GM03348 (cell line): ENCODE measurements at places on chromosomes 13 and 19.

DNA sequence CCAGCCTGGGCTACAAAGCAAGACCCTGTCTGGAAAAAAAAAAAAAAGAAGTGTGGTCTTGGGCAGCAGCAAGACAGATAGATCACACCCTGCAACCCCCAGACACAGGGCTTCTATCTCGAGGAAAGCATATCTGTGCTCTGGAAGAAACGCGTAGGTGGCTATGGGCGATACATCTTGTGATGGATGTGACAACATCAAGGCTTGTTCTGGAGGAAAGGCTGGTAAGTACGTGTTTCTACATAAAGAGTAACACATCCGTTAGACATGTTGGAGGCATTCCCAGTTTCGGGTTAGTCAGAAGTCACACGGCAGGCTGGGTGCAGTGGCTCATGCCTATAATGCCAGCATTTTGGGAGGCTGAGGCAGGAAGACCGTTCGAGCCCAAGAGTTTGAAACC is 6.6 kb upstream of the DHDH start:
- DNase-seq, result peak; percentile 85

GRCh38 chr13:24287748-24288287 is 21.6 kb upstream of the C1QTNF9 start:
- DNase-seq, result no peak

DNA sequence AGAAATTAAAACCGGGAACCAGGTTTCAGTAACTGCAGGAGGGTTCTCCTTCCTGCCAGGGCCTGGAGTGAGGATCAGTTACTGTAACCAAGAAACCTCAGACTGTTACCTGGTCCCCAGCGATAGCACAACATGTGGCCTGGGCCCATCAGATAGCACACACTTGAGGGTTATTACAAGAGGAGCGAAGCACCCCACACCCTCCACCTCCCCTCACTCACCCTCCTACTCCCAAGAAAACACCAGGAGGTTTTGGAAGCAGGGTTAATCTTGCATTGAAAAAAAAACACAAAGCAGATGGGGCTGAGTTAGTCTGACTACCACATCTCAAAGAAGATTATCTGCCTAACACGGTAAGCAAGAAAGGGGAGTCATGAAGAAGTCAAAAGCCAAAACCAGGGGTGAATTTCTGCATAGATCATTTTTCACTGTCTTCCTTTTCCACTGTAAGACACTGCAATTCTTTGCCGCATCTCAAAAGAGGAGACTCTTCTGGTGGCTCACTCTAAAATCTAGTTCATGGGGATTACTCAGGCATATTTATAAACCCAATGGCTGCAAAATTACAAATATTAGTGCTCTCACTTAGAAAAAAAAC is 75.9 kb upstream of the DOCK9 start:
- no peak for DNase-seq

GRCh38 chr19:18119013-18119716 is 21.6 kb downstream of the MAST3 start:
- DNase-seq, result no peak

GRCh38 chr13:109021558-109021957 is 392.1 kb downstream of the MYO16 start:
- no peak for DNase-seq

DNA sequence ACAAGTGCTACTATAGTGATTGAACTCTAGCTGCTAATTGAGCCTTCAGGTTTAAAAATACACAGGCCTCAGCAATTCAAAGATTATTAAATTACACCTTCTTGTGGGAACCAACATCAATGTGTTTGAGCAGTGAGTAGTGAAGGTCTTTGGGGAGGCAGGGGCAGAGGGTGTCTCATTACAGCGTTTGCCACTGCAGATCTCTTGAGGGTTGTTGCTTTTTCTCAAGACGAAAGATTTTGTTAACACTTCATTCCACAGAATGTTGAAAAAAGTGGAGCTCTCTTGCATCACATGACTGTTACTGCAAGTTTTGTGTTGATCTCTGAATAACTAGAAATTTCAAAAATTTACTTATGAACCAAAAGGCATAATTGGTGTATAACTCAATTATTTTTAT is 253.6 kb downstream of the ATP8A2 start:
- no peak for DNase-seq

GRCh38 chr13:23992781-23993679 is 95.7 kb upstream of the C1QTNF9B start:
- DNase-seq, result no peak

DNA sequence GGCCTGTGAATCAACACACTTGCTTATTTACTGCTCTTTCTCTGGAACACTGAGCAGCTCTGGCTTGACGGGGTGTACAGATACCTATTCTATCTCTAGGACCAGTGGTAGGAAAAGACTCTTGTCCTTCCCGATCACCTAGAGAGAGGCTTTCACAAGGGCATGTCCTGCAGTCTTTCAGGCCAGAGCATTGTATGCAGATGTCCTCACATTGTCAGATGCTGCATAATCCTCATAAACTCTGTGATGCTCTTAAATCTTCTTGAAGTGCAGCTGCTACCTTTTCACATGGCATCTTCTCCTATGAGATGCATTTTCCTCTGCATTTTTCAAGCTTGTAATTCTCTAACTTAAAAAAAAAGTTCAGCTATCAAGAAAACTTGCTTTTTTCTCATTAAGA is 369.4 kb downstream of the OLFM4 start:
- no peak for DNase-seq

DNA sequence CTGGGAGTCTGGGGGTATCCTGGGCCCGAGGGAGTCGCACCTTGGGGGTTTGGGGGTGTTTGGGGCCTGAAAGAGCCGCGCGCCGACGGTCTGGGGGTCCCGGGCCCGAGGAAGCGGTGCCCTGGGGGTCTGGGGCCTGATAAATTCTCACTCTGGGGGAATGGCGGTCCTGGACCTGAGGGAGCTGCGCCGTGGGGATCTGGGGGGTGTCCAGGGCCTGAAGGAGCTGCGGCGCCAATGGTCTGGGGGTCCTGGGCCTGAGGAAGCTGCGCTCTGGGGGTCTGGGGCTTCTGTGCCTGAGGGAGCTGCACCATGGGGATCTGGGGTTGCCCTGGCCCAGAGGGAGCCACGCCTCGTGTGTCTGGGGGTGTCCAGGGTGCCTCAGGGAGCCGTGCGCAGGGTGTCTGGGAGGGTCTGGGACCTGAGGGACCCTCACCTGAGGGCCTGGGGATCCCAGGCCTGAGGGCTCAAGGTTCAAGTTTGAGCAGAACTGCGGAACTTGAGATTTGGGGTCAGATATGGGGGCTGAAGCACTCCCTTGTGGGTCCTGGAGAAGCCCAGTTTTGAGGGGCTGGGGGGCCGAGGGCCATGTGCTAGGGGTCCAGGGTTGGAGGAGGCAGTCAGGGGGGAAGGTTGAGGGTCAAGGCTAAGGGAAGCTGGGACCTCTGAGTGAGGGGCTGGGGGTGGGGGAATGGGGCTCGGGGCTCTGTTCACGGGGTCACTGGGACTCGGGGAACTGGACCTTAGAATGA is 1.1 kb downstream of the HDGFL2 start:
- peak; percentile 5 for DNase-seq

GRCh38 chr19:30387311-30388115 is 15.3 kb downstream of the ZNF536 start:
- no peak for DNase-seq

DNA sequence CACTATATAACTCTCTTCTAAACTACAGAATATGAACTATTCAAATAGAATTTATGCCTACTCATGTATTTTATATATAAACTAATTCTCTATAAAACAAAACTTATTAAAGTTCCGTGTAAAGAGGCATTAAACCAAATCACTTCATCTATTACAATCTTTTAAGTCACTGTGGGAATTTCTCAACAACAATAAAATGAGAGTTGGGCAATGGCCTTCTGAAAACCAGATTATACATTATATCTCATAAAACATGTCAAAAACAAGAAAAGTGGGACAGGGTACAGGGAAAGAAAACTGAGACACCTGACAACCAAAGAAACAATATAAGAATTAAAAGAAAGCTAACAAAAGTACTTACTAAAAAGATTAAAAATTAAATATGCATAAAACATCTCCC is 145.2 kb downstream of the DIAPH3 start:
- DNase-seq, result no peak

DNA sequence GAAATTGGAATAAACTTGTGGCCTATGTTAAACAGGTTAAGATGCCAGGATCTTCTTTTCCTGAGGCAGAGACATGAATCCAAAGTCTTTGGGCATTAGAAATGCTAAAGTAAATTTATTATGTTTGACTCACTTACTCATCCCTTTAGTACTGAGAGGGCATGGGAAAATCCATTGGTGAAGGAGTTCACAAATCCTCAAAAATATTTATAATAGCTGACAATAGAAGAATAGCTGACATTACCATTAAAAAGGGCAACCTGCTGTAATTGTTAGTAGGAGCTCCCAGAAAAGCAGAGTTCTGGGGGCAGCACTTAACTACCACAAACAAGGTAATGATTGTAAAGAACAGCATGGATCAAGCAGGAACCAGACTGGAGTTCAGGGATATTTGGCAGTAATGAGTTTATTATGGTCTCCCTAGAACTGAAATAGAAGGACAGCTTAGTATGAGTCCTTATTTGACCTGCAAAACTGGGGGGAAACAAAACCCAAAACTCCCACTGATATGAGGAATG is 285.8 kb upstream of the KLHL1 start:
- no peak for DNase-seq

GRCh38 chr13:98751861-98752466 is 508 bp downstream of the SLC15A1 start:
- peak; percentile 46 for DNase-seq

DNA sequence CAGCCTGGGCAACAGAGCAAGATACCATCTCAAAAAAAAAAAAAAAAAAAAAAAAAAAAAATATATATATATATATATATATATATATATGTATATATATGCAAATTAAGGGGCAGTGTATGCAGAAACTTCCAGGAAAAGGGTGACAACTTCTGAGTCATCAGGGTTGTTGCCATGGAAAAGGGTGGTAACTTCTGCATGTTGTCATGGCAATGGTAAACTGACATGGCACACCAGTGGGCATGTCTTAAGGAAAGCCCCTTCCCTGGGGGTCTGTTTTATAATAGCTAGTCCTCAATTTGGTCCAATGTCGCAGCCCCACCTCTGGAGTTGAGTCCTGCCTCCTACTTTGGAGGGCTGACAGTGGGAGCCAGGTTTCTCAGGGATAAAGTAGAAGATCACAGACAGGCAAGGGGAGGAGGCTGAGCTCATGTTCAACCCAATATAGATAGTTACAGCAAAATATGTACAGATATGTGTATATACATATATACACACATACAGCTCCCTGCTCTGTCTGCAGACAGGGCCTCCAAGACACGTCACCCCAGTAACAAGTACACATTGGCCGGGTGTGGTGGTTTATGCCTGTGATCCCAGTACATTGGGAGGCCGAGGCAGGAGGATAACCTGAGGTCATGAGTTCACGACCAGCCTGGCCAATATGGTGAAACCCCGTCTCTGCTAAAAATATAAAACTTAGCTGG is 7.2 kb upstream of the FCHO1 start:
- DNase-seq, result no peak

DNA sequence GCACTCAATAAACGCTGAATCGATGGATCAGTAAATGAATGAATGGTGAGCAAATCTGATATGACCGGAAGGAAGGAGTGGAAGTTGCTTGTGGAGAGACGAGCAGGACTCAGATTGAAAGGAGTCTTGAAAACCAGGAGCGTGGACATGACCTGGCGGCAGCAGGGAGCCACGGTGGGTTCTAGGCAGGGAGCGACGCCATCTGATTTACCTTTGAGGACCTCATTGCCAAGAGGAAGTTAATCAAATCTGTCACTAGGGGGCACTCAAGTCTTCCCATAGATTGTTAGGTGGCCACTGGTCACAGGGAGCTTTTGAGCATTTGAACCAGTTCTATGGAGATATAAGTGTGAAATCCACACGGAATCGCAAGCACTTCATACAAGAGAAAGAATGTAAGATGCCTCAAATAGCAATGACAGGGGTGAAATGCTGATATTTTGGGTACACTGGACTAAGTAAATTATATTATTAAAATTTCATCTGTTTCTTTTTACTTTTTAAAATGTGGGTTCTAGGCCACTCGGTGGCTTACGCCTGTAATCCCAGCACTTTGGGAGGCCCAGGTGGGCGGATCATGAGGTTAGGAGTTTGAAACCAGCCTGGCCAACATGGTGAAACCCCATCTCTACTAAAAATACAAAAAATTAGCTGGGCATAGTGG is 9.2 kb upstream of the FBN3 start:
- DNase-seq, result peak; percentile 78

GRCh38 chr13:32880636-32881035 is 135.6 kb upstream of the KL start:
- no peak for DNase-seq

GRCh38 chr19:15288146-15288963 is 44.0 kb downstream of the BRD4 start:
- peak; percentile 37 for DNase-seq

- peak; percentile 90 for DNase-seq
These were observed 2.0 kb downstream of the ETV2 start for GRCh38 chr19:35643255-35644205.

GRCh38 chr19:867301-867793 is 7.9 kb downstream of the CFD start:
- DNase-seq, result no peak

- no peak for DNase-seq
These were observed 11.4 kb upstream of the IGFL1 start for GRCh38 chr19:46218160-46218559.

GRCh38 chr19:15532779-15533521 is 24.6 kb downstream of the CYP4F22 start:
- DNase-seq, result no peak
